AG09309 (cell line): ENCODE measurements at places on chromosomes 3 and 15.

DNA sequence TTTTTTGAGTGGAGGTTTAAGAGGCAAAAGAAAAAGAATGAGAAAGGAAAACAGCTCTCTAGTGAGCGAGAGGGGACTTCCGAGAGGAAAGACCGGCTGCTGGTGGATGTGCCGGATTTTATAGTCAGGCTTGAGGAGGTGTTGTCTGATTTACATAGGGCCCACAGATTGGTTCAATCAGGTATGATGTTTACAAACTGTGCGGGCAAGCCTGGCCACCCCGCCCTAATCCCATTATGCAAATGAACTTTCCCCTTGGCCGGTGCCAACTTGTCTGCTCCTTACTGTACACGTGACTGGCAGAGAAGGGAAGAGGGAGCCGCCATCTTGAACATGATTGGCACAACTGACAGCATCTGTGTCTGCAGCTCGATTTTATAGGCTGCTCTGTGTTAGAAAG lies 44.7 kb downstream of the FAM43A start:
- no peak for DNase-seq

DNA sequence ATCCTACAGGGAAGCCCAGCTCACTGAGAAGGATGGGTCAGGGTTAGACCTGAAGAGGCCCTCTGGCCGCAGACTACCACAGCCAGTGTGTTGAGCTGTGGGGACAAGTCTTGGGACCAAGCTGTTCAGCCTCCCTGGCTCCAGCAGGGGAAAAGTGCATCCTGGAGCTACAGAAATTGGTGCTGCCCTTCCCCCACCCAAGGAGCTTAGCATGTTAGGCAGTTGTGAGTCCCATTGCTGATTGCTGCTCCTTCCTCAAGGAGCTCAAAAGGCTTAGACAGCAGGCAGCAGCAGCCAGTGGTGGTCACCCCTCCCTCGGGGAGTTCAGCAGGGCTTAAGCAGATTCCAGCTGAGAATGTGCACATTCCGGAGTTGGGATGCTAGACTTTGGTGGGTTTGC lies 165.6 kb downstream of the ATP8B4 start:
- no peak for DNase-seq

DNA sequence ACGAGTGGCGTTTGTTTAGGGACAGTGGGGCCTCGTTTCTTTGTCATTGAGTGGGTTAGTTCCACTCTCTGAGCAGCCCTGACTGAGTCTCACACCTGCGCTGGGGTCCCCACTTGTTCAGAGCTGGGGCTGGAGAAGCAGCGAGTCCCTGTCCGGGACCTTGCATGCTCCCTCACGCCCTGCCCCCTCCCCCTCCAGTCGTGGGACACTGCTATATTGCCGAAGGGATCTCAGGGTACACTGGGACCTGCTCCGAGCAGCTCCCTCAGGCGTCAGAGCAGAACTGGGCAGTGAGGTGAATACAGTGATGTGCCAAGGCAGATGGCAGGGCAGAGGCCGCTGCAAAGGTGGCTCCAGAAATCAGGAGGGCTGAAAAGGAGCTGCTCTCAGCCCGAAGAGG lies 59.9 kb upstream of the KLF13 start:
- DNase-seq = no peak

DNA sequence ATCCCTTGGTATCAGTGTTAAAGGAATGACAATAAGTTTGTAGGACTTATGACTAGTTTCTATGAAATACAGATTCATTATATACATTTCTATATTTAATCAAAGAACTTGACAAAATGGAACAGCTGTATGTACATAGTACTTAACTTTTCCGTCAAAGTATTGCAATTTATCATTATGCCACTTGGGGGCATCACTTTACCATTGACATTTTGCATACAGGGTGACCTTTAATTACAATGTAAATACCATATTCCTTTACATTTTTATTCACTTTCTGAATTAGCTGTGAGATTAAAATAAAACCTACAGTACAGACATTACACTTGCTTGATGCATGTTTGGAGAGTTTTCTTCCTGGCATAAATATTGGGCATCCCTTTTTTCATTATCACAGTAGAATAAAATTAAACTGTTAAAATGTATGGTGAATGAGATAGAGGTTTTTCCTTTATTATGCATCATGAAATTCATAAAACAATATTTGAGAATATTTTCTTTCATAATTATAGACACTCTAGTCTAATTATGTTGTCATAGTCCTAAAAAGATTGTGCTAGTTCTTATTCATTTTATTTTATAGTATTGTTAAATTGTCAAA lies 6.9 kb downstream of the NEK11 start:
- no peak for DNase-seq

DNA sequence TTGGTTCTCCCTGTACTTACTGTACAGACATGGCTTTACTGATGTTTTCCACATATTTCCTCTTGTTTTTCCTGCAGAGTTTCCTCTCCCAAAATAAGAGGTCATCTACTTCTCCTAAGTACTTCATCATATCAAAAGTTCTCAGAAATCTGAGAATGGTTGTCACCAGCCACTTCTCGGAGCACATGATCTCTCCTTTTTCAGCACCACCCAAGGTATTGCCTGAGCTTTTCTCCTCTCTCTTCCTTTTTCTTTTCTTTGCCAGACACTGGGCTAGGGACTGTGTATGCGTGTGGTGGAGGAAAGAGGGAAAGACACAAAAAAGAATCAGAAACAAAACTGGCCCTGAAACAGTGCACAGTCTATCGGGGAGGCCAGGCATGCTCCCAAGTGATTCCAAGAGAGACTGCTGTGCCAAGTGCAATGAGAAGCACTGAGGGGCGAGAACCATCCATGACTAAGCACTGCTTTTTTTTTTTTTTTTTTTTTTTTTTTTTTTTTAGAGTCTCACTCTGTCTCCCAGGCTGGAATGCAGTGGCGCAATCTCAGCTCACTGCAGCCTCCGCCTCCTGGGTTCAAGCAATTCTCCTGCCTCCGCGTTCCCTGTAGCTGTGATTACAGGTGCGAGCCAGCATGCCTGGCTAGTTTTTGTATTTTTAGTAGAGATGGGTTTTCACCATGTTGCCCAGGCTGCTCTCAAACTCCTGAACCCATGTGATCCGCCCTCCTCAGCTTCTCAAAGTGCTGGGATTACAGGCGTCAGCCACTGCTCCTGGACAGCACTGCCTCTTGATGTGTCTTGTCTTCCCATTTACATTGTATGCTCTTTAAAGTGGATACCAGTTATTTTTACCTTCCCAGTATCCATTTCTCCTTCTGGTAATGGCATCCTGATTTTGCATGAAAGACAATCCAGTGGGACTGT lies 194.0 kb upstream of the FEZF2 start:
- peak; percentile 59 for DNase-seq

DNA sequence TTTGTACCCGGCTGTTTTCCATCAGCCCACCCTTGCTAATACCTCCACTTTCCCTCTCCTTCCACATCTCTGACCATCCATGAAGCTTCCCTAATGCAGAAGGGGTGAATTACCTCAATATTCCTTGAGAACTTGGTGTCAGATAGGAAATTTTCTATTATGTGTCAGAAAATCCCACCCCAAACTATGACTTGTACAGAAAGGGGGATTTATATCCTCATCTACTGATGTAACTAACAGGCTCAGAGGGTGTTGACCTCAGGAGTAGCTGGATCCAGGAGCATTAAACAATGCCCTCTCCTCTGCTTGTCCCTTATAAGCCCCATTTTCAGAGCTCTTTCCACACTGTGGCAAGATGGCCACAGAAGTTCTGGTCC lies 242.8 kb upstream of the TLE3 start:
- DNase-seq = no peak

DNA sequence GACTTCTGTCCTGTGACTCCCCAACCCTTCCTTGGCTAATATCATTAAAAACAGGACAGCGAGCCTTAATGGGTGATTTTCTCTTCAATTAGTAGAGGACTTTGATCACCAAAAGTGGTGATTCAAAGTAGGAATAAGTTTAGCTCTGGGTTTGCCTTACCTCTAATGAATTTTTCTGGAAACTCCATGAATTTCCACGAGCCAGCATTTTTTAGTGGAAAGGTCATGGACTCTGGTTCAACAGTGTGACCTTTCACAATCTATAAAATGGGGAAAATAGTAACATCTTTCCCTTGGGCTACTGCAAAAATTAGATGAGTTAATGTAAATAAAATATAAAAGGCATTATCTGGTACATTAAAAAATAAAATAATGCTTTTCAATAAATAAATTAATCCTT lies 417.8 kb upstream of the NR2F2 start:
- DNase-seq = no peak

DNA sequence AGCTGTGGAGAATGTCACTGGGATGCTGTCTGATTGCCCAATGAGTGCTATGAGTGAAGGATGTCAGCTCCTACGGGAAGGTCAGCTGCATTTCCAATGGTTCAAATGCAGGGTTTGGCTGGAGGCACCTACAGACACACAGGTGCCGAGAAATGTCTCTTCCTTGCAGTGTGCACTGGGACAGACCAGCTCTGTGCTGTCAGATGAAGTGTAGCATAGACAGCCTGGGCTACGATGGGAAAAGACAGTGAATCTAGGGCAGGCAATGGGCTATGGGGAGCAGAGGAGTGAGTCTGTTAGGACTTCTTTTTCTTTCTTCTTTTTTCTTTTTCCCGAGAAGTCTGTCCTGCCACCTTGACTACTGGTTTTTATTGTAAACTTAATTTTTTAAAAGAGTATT lies 223.1 kb upstream of the EOMES start:
- DNase-seq = no peak

DNA sequence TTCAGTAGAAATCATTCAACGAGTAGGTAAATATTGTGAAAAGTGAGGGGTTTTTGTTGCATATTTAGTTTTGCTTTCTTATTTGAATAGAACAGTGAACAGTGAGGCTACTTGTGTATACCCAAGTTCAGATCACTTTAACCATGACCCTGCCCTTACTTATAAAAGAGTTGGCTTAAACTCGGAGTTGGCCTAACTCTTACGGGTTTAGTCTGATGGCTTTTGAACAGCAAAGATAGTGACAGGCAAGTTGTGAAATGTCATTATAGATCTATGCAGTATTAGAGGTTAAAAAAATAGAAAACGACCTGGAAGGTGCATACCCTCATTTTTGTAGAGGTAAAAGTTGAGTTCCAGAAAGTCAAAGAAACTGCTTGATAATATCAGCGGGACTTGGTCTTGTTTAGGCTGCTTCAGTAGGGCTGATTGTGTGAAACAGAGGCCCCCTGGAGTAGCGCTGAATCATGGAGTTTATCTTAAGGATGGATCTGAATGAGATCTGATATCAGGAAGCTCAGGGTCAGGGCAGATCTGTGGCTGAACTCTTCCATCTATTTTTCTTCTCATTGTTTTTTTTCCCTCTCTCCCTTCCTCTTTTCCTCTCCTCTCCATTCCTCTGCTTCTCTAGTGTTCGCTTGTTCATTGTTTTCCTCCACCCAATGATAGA lies 359.8 kb downstream of the LPP start:
- DNase-seq = no peak

- DNase-seq = no peak
Measured at GRCh38 chr15:39850436-39850835, 67.8 kb upstream of the FSIP1 start.

DNA sequence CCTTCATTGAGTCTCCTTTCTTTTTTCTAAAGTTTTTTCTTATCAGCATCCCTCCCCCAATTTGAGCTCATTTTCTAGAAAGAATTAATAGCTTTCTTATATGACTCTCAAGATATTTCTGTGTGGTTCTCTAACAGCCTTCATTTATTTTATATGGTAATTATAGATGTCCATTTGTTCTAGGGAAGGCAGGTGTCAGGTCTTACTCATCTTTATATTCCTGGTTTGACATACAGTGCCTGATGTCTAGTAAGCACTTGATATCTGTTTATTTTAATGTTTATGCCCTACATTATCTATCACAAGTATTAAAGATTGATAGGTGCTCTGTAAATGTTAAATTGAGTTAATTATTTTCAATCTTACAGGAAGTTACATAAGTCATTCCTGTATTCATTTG lies 426.7 kb upstream of the TPRG1 start:
- DNase-seq = no peak

GRCh38 chr3:113211330-113212149 lies at the start of gene BOC:
TSS of gene BOC (plus strand) at chr3:113211557. CDS start at chr3:113249803, 38,246 bp downstream.
- no peak for DNase-seq

GRCh38 chr3:69847303-69847702 lies 108.0 kb downstream of the MITF start:
- DNase-seq = no peak

DNA sequence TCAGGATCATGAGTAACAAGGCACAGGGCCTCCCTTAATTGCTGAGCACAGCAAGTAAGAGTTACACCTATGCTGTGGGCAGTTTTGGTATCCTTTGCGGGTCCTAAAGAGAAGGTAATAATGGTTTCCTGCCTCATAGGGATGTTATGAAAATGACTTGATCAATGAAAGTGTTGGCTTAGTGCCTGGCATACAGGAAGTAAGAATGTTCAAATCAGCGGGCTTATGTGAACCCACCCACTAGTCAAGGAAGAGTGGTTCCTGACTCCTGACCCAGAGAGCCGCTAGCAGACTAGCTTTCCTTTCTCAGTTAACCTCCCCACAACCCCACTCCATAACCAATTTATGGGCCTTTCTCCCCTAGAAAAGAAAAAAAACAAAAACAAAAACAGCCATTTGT lies 5.2 kb upstream of the ADAMTS9 start:
- no peak for DNase-seq

GRCh38 chr3:4228295-4228694 lies 74.9 kb upstream of the SETMAR start:
- no peak for DNase-seq

DNA sequence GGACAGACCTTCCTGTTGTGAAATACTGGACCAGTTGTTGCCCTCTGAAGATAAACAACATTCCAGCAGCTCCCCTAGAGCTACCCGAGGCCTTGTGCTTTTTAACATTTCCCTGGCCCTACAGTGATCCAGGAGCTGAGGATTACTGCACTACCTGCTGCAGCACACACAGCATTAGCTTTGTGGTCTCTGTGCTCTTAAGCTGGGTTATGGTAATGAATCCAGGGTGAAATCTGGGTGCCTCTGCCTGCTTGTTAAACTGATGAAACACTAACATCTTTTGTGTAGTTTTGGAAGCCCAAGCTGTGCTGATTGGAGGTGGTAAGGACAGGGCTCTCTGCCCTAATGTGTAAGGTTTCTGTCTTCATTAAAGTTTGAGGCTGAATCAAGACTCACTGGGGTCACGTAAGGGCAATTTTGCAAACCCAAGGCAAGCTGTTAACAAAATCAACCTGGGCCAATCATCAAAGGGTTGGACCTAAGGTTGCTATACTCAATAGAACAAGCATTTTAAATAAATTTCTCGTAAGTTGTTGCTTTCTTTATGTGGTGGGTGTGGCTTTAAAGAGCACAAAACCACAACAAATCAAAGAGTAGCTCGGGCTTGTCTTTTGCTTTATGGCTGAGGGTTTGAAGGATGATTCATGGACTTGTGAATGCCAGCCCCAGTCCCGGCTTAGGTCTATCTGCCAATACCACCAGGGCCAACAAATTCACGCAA lies 183.9 kb downstream of the TPRG1 start:
- peak; percentile 84 for DNase-seq

- DNase-seq = no peak
Measured at GRCh38 chr3:143584474-143584873, 263.8 kb downstream of the SLC9A9 start.

DNA sequence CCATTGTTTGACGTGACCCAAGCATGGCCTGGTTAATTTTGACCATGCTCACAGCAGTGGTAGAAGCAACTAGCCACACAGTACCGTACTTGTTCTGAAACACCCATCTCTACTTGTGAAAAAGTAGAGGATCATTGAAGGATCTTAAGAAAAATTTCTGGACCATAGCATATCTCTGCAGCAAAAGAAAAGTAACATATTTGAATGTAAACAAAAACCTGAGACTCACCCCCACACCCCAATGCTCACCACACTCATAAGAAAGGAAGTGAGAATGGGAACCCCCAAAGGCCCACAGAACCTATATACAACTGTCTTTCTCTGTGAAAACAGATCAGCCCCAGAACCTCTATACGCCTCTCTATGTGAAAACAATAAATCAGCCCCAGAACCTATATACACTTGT lies 33.8 kb upstream of the TFRC start:
- no peak for DNase-seq

GRCh38 chr15:94322141-94322540 lies 90.8 kb downstream of the MCTP2 start:
- DNase-seq = peak; percentile 58
